Activated T-helper 1 cell treated with anti-CD3 and anti-CD28 coated beads, Interleukin-2, amount 50 U/mL, for 16 hours (primary cell): ENCODE measurements at places on chromosomes 6 and 20.

DNA sequence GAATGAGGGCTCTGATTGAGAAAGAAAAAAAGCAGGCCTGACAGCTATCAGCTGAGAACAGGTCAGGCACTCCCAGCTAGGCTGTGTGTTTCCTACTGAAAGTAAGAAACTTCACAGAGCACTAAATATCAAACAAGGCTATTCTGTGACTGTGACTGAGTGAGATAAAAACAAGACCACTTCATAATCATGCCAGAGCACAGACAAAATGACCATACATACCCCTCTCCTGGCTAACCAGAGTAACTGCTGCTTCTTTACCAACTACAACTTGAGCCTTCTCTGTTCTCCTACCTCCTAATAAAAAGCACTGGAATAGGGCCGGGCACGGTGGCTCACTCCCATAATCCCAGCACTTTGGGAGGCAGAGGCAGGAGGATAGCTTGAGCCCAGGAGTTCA is 6.8 kb upstream of the BTN1A1 start:
- no peak for DNase-seq

DNA sequence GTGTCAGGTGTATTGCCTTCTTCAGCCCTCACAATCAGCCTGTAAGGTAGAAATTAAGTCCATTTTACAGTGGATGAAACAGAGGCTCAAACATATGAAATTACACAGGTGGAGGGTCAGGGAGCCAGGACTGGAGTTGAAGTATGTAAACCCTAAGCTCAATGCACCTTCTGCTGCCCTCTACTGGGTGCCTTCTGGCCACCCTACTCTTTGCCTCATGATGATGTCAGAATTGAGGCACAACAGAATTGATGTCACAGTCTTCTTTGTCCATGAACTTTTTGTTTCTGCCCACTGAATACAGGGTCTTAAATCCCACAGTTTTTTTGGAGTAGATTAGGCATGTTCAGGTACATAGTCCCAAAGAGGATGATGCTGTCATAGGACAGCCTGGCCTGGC is 400.8 kb upstream of the CHD6 start:
- no peak for DNase-seq

- no peak for DNase-seq
These were observed 28.4 kb upstream of the GCLC start for GRCh38 chr6:53573299-53573698.

- DNase-seq = no peak
These were observed 150.5 kb upstream of the PRSS16 start for GRCh38 chr6:27096834-27097511.

- DNase-seq = no peak
These were observed 44.8 kb downstream of the FGD2 start for GRCh38 chr6:37050045-37050853.

GRCh38 chr6:42345696-42346416 is 105.9 kb downstream of the TRERF1 start:
- no peak for DNase-seq

- DNase-seq = no peak
These were observed 13.1 kb downstream of the NOX3 start for GRCh38 chr6:155442562-155442961.

DNA sequence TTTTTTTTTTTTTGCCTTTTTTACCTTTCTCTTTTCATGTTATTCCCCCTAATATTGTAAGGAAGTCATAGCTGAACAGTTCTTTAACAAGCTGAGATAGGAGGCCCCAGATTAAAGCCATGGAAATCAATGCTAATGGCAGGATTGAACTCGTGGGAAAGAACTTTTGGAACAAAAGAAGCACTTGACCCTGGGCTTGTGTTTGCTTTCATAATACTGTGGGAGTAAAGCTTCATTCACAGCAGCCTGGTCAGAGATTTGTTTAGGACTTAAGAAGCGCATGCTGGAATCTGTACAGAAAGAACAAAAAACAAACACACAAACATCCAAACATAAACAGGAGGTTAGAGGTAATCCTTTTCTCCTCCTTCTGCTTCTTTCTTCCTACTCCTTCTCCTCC is 5.1 kb downstream of the HEY2 start:
- DNase-seq = no peak

DNA sequence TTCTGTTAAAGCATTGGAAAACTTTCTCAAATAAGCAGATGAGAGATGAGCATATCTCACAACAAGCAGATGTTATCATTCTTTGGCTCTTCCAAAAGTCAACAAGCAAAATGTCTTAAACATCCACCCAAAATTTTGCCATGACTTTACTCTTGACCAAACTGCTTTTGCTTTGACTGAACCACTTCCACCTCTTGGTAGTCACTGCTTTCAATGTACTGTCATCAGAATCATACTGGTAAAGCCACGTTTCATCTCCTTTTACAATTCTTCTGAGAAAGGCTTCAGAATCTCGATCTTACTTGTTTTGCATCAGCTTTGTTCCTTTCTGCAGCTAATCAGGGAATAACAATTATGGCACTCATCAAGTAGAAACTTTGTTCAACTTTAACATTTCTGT is 498.5 kb upstream of the GJE1 start:
- DNase-seq = no peak

GRCh38 chr20:37737826-37738420 is 44.1 kb downstream of the CTNNBL1 start:
- no peak for DNase-seq

DNA sequence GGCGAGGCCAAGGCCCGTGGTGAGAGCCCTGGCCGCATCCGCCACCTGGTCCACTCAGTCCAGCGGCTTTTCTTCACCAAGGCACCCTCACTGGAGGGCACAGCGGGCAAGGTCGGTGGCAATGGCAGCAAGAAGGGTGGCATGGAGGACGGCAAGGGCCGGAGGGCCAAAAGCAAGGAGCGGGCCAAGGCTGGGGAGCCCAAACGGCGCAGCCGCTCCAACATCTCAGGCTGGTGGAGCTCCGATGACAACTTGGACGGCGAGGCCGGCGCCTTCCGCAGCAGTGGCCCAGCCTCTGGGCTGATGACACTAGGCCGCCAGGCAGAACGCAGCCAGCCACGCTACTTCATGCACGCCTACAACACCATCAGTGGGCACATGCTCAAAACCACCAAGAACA is 109.2 kb upstream of the MYL9 start:
- DNase-seq = no peak

GRCh38 chr20:20851385-20851784 is 138.9 kb upstream of the RALGAPA2 start:
- no peak for DNase-seq

DNA sequence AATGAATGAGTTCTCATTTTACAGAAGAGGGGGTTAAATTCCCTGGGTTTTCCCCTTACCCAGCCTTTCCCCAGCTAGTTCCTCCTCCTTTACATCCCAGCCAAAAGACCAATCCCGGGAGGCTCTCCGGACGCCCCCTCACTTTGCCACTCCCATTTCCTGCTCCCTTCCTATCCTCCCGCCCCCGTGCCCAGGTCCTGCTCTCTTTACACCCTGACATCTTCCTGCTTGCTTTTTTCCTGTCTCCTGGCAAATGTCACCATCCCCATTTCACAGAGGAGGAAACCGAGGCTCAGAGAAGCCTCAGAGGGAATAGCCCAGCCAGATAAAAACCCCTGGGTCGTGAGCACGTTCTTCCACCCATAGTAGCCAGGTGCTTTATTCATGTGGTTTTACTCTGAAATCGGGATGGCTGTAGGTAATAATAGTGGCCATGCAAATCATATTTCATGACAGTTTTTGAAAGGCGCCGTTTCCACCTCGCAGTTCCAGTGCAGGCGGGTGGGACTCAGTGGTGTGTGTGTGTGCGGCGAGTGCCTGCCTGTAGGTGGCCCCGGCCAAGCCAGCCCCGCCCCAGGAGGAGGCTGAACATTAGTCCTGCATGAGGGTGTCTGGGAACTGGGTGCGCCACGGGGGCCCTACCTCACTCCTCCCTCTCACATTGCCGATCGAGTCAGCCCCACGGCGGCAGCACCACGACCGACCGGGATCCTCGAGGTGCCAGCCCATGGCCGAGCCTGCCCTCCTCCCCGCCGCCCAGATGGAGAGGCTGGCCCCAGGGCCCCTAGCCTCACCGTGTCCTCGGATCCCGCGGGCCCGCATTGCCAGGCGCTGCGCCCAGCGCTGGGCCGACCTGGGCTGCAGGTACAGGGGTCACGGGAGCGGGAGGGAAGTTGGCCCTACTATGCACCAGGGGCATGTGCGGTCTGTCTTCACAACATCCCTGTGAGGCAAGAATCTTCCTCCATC is at the start of gene ARHGAP40:
TSS of gene ARHGAP40 (plus strand) at position 594 of the 969 bp plus-strand sequence.
- DNase-seq = no peak

- no peak for DNase-seq
These were observed 34.3 kb upstream of the ADTRP start for GRCh38 chr6:11812951-11813350.

DNA sequence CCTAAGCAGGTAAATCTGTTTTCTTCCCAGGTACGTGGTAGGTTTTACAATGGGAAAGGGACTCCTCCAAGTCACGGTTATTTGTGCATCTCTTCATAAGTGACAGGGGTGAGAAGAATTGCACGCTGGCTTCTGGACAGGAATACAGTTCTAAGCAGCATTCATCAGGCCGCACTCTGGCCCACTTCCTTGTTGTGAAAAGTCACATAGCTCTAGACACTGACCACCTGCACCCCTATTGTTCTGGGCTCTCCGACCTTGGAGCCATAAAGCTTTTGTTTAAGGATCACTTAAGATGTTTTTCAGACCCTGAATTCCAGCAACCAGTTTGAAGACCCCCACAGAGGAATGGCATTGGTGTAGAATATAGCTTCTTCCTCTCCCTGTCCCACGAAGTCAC is 31.4 kb downstream of the RAMACL start:
- DNase-seq = no peak

GRCh38 chr6:154474648-154475428 is 35.6 kb downstream of the CNKSR3 start:
- DNase-seq = no peak

GRCh38 chr6:146865756-146866379 is 267.1 kb downstream of the ADGB start:
- no peak for DNase-seq

GRCh38 chr6:121897337-121897760 is 461.9 kb downstream of the GJA1 start:
- no peak for DNase-seq

DNA sequence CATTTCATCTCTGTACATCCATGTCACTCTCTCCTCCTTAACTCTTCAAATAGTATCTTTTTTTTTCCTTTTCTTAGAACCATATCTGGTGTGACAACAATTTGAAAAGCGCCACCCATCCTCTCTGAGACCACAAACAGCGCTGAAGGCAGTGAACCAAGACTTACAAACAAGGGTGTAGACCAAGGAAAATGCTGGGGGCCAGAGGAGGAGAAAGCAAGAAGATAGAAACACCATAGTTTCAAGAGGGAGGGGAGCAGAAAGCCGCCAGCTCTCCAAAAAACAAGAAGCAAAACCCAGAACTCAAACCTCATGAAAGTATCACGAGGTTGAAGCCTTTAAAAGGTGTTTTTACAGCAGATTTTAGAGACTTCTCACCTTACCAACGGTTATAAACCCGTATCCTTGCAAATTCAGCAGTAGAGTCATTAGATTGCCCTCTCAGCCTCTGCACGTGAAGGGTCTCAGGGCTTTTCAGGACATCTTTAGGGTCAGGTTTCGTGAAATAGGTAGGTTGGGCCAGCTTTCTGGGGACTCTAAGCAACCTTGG is 13.3 kb upstream of the RIPOR2 start:
- no peak for DNase-seq

- DNase-seq = no peak
These were observed 12.8 kb upstream of the BICRAL start for GRCh38 chr6:42769051-42769450.

- DNase-seq = no peak
These were observed 120.9 kb upstream of the CD93 start for GRCh38 chr20:23206995-23207394.

- DNase-seq = no peak
These were observed 24.0 kb upstream of the GTSF1L start for GRCh38 chr20:43750774-43751166.

DNA sequence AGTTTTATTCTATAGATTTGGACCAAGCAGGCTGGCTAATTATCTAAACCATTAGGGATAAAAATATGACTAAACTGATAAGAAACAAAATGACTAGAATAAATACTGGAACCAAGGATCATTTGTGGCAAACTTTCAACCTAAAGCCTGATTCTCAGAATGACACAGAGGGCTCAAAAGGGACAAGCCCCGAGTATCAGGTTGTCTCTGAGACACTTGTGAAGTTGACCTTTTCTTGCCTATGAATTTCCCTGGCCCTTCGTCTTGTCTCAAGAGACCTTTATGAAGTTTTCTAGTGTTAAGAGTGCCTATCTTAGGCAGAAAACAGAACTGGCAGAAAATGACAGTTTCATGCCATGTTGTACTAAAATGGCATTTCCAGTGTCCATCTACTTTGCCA is 68.3 kb downstream of the IMPG1 start:
- no peak for DNase-seq

DNA sequence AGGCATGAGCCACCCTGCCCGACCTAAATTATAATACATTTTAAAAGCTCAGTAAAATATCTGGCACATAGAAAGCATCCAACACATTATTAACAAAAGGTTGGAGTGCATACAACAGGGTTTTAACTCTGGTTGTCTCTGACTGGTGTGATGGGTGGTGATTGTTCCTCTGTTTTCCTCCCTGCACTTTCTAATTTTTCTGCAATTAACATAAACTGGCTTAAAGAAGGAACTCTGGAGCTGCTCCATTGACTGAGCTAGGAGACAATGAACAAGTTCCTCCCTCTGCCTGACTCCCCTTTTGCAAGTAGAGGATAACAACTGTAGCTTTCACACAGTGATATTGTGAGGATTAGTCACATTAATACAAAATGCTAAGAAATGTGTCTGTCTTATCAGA is 48.5 kb upstream of the SIRPG start:
- no peak for DNase-seq
